CD14-positive monocyte (primary cell): ENCODE measurements at places on chromosomes 3 and 15.

DNA sequence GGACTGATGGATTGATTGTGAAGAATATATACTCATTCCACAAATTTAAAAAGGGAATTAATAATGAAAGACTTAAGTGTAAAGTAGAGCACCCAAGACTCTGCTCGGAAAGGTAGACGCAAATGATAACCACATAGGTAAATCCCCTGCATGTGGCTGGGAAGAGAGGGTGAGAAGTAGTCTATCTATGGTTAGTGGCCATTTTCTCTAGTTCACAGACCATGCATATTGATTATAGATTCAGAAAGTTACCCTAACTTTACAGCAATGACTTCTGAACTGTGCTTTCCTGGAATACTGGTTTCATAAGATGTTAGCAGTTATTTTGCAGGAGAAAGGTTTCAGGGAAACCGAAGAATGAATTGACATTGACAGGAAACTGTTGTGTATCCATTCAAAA, 51.7 kb downstream of the CASR start:
- H3K27me3 ChIP-seq: no peaks in the 10 kb centered on the region
- H3K36me3 ChIP-seq: no peaks in the 10 kb centered on the region
- no peak overlapping the region for H3K27ac ChIP-seq
- H3K4me3 ChIP-seq: no peak overlapping the region

- no peak overlapping the region for H3K27ac ChIP-seq
- no peak for DNase-seq
- H3K4me3 ChIP-seq: no peak overlapping the region
These were observed 626.5 kb upstream of the TBL1XR1 start for GRCh38 chr3:177823701-177824189.

DNA sequence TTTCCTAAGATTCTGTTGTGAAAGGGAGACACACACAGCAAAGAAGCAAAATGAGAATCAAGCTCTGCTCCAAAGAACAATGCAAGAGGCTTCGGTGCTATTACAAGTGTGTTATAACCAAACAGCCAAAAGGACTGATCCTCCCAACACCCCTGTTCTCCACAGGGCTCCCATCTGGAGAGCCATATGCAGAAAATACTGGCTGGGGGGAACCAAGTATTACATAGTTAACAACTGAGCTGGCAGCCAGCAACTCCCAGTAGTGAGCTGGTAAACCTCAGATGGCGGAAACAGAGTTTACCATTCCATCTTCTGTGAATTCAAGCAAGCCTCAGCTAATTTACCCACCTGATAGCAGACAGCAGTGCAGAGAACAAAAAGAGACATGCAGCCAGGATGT, 156.4 kb downstream of the NTRK3 start:
- no peak overlapping the region for H3K27ac ChIP-seq
- no peak for DNase-seq
- no peak overlapping the region for H3K4me3 ChIP-seq
- H3K27me3 ChIP-seq: no peaks in the 10 kb centered on the region
- H3K36me3 ChIP-seq: no peaks in the 10 kb centered on the region
- no peaks in the 10 kb centered on the region for H3K4me1 ChIP-seq

DNA sequence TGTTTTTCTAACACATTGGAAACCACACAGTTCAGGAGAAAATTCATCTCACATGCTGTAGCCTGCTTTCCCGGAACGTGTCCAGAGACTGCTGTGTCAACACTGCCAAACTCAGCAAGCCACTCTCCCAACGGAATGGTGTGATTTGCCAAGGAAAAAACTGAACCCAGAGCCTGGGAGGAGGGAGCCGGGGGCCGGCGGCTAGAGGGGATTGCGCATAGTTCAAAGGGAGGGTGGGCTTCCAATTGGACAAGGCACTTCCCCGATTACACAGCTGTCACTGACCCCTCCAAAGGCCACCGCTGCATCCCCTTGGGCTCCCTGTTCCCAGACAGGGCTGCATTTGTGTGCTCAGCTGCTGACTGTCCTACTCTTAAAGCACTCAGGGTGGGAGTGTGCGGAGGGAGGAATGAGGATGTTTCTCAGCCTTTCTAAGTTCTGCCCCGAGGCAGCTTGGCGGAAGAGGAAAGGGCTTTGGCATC, 256.2 kb downstream of the ZNF621 start:
- H3K36me3 ChIP-seq: no peaks in the 10 kb centered on the region
- H3K27ac ChIP-seq: no peak overlapping the region
- no peak overlapping the region for H3K4me3 ChIP-seq
- no peak for DNase-seq
- H3K4me1 ChIP-seq: peaks cover 11% of the 10 kb centered on the region

- H3K36me3 ChIP-seq: peaks cover 9% of the 10 kb centered on the region
- no peak overlapping the region for H3K27ac ChIP-seq
- H3K27me3 ChIP-seq: no peaks in the 10 kb centered on the region
- no peak overlapping the region for H3K4me3 ChIP-seq
These were observed 2.8 kb upstream of the ISG20 start for GRCh38 chr15:88636050-88636449.

DNA sequence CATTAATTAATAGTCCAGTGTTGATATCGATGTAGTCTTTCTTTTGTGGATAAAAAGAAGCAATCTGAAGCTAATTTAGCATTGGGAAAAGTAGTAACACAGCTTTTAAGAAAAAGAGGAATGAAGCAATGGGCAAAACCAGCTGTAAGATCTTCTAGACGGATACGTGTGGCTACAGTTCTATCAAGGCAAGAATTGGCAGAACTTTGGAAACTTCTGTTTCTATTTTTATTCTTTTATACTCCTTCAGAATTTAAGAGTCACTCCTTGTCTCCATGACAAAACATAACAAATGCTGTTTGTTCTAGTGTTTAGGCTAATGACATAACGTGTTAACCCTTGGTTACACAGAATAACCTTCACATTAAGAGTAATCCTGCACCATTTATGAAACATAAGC, 289.2 kb downstream of the ROBO2 start:
- no peaks in the 10 kb centered on the region for H3K4me1 ChIP-seq
- no peaks in the 10 kb centered on the region for H3K27me3 ChIP-seq
- no peak overlapping the region for H3K4me3 ChIP-seq
- DNase-seq: no peak
